ENCODE measurements at places on chromosomes 1 and 21. TPM values are rescaled to one million over a fixed set of nuclear protein-coding genes. Genes with fewer than 3 reads are reported as not detected.

Gene S100A14
- total RNA-seq: not detected

Gene BACE2
- not detected for total RNA-seq

DNA sequence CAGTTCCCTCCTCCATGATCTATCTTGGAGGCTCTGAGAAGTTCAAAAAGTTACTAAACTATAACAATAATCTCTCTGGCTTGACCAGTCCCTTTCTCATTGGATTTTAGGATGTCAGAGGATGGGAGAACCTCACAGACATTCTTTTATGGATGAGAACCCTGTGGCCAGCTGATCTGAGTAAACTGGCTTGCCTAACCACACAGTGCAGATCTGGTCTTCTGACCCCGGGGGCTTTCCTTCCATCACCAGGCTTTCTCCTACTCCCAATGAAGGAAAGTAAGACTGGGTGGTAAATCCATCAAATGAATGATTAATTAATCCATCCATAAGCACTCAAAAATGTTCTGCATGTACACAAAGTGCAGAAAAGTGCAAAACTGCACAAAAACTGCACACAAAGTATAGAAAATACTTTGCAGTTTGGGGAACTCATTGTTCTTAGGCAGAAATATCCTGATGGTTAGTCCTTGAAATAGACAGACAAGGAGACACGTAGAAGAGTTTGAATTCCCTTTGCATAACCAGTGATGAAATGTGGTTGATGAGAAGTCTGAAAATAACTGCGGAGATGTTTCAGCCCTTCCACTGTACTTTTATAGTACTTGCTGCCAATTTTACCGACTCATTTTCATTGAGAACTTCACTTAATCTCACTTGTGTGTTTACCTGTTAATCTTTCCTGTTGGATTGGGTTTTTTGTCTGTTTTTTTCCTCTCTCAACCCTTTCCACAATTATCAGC lies 2.5 kb upstream of the F3 start:
- no peak for DNase-seq
- H3K36me3 ChIP-seq: no peaks in the 10 kb centered on the region
- H3K4me1 ChIP-seq: peaks cover 8% of the 10 kb centered on the region
- H3K4me3 ChIP-seq: no peak overlapping the region
- H3K27me3 ChIP-seq: peaks cover 8% of the 10 kb centered on the region
- no peak overlapping the region for H3K27ac ChIP-seq

GRCh38 chr1:21532992-21533534 lies 23.8 kb downstream of the ALPL start:
- no peak overlapping the region for H3K4me3 ChIP-seq
- H3K27me3 ChIP-seq: peaks cover 6% of the 10 kb centered on the region
- DNase-seq: no peak
- H3K27ac ChIP-seq: no peak overlapping the region
- no peaks in the 10 kb centered on the region for H3K36me3 ChIP-seq

- DNase-seq: peak; percentile 23
- no peak overlapping the region for H3K27ac ChIP-seq
- H3K4me3 ChIP-seq: no peak overlapping the region
- H3K27me3 ChIP-seq: peaks cover 4% of the 10 kb centered on the region
- peaks cover 4% of the 10 kb centered on the region for H3K4me1 ChIP-seq
These were observed 41.8 kb upstream of the CAMTA1 start for GRCh38 chr1:6743189-6744101.

GRCh38 chr1:70459496-70460225 lies 48.6 kb downstream of the CTH start:
- H3K4me1 ChIP-seq: peaks cover 2% of the 10 kb centered on the region
- peaks cover 3% of the 10 kb centered on the region for H3K27me3 ChIP-seq
- H3K36me3 ChIP-seq: peaks cover 4% of the 10 kb centered on the region
- no peak overlapping the region for H3K4me3 ChIP-seq

Gene INSRR
- 6.9 TPM for total RNA-seq

DNA sequence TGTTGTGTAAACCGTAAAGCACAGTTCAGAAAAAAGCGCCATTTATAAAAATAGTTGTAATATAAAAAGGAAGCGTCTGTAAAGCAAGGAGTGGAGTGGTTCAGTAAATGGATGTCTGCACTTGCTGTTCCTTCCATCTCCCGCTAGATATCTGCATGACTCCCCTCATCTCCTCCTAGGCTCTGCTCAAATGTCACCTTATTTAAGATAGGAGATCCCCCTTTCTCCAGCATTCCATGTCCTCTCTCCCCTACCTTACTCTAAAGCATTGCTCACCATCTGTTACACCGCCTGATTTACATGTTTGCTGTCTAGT lies 745 bp downstream of the MUL1 start:
- peak overlapping the region; percentile 49 for H3K27ac ChIP-seq
- peak overlapping the region; percentile 91 for H3K4me3 ChIP-seq
- DNase-seq: no peak
- H3K36me3 ChIP-seq: no peaks in the 10 kb centered on the region
- H3K4me1 ChIP-seq: peaks cover 2% of the 10 kb centered on the region

DNA sequence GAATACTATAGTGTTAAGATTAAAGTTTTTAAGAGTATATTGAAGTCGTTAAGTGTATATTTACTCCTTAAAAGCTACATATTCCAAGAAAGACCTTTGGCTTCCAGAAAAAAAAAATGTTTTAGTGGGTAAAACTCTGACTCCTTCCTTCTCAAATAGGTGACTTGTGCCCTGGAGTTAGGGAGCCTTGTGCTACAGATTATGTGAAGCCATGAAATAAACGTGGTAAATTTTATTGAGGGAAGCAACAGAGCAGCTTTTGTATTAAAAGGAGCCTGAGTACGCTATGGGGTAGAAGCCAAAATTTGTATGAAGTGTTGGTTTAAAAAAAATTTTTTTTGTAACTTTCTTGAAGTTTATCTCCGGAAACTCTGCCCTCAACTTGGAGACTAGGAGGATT lies 994 bp downstream of the RO60 start:
- peaks cover 4% of the 10 kb centered on the region for H3K36me3 ChIP-seq
- DNase-seq: no peak
- H3K4me1 ChIP-seq: peaks cover 14% of the 10 kb centered on the region
- H3K27me3 ChIP-seq: peaks cover 17% of the 10 kb centered on the region
- peak overlapping the region; percentile 83 for H3K27ac ChIP-seq
- peak overlapping the region; percentile 98 for H3K4me3 ChIP-seq

GRCh38 chr1:11337580-11338073 lies 64.6 kb downstream of the UBIAD1 start:
- DNase-seq: peak; percentile 89
- H3K36me3 ChIP-seq: no peaks in the 10 kb centered on the region
- H3K4me3 ChIP-seq: peak overlapping the region; percentile 34

- no peak for DNase-seq
- H3K27ac ChIP-seq: no peak overlapping the region
- H3K36me3 ChIP-seq: no peaks in the 10 kb centered on the region
- peaks cover 5% of the 10 kb centered on the region for H3K4me1 ChIP-seq
- H3K27me3 ChIP-seq: peaks cover 2% of the 10 kb centered on the region
- H3K4me3 ChIP-seq: no peak overlapping the region
These were observed 22.1 kb downstream of the OMA1 start for GRCh38 chr1:58524353-58524945.

Gene CADM3
- 165 TPM for total RNA-seq

DNA sequence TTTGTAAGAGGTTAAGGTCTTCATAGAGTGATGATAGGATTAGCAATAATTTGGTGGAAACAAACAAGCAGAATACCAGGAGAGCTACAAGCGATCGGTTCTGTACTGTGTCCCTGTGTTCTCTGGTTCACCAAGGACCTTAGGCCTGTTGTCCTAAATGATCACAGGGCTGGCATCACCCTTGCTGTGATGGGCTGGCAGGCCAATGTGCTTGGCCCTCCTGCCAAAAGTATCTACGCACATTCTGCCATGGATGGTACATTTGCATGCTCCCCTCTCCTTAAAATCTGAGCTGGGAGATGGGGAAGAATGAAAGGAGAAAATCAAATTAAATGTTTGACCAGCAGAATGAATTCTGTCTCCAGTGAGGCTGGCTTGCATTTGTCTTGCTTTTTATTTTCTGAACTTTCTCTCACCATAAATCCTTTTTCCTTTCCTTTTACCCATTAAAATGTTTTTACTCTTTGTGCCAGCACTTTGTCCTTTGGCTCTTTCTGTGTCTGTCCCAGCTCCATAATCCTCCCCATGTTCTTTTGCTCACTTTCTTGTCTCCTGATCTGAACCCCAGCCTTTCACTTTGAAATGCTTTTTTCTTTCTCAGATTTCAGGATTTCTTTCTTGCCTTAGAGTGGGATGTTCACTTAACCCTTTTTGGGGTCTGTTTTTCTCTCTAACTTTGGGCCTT lies 51.7 kb downstream of the PBX1 start:
- no peaks in the 10 kb centered on the region for H3K36me3 ChIP-seq
- peaks cover 3% of the 10 kb centered on the region for H3K27me3 ChIP-seq
- DNase-seq: no peak
- H3K4me1 ChIP-seq: peaks cover 44% of the 10 kb centered on the region

DNA sequence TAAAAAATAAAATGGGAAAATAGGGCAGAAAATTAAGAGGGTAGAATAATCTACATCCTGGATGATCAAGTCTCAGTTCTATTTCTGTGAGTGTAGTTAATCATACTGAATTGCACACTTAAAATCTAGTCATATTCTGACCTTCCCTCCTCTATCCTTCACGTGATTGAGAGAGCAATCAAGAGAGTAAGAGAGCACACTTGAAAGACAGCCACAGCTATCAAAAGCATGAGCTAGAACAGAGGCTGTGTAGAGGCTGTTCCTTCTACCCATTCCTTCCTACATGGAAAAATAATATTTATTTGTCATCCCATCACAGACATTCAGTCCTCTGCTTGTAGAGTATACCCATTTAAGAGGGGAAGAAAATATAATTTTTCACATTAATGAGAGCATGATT lies 52.4 kb downstream of the PHC2 start:
- H3K4me1 ChIP-seq: peaks cover 47% of the 10 kb centered on the region
- H3K4me3 ChIP-seq: no peak overlapping the region
- DNase-seq: no peak
- H3K27me3 ChIP-seq: peaks cover 9% of the 10 kb centered on the region

Gene OPTC
- not detected for total RNA-seq

GRCh38 chr1:89767618-89768017 lies 53.2 kb upstream of the LRRC8D start:
- peaks cover 3% of the 10 kb centered on the region for H3K27me3 ChIP-seq
- DNase-seq: no peak
- H3K4me3 ChIP-seq: no peak overlapping the region
- H3K27ac ChIP-seq: no peak overlapping the region
- no peaks in the 10 kb centered on the region for H3K36me3 ChIP-seq

DNA sequence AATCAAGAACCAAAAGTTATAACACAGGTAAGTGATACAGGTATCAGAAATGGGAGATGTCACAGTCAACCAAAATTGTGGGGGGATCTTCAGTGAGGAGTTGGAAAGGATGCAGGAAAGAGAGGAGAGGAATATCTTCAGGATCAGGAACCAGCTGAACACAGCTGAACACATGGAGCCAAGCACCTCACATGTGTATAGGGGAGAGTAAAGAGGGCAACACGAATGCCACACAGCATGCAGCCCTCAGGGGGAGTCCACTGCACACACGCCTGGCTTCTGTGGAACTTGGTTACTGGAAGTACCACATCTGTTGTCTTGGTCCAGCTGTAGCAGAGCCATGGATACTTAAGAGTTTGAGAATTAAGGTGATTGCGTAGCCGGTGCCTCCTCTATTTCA lies 218.8 kb downstream of the RGS7 start:
- H3K4me3 ChIP-seq: no peak overlapping the region
- DNase-seq: no peak
- H3K27ac ChIP-seq: no peak overlapping the region
- H3K27me3 ChIP-seq: no peaks in the 10 kb centered on the region

Gene CRNN
- not detected for total RNA-seq

Gene TNFRSF14
- total RNA-seq: 1.2 TPM

Gene ACP6
- 3.5 TPM for total RNA-seq

GRCh38 chr1:98410082-98410481 lies 251.4 kb upstream of the SNX7 start:
- H3K4me3 ChIP-seq: no peak overlapping the region
- no peak for DNase-seq
- H3K27me3 ChIP-seq: no peaks in the 10 kb centered on the region
- no peaks in the 10 kb centered on the region for H3K4me1 ChIP-seq

Gene GOLT1A
- total RNA-seq: not detected

Gene HSPA6
- not detected for total RNA-seq

Gene LCE3D
- total RNA-seq: not detected

- H3K4me3 ChIP-seq: peak overlapping the region; percentile 59
- no peaks in the 10 kb centered on the region for H3K36me3 ChIP-seq
- H3K27me3 ChIP-seq: peaks cover 5% of the 10 kb centered on the region
- peak overlapping the region; percentile 79 for H3K27ac ChIP-seq
These were observed 137.4 kb upstream of the BARHL2 start for GRCh38 chr1:90854397-90854924.

Gene PRAMEF12
- total RNA-seq: 0.54 TPM

Gene CLEC20A
- total RNA-seq: not detected

DNA sequence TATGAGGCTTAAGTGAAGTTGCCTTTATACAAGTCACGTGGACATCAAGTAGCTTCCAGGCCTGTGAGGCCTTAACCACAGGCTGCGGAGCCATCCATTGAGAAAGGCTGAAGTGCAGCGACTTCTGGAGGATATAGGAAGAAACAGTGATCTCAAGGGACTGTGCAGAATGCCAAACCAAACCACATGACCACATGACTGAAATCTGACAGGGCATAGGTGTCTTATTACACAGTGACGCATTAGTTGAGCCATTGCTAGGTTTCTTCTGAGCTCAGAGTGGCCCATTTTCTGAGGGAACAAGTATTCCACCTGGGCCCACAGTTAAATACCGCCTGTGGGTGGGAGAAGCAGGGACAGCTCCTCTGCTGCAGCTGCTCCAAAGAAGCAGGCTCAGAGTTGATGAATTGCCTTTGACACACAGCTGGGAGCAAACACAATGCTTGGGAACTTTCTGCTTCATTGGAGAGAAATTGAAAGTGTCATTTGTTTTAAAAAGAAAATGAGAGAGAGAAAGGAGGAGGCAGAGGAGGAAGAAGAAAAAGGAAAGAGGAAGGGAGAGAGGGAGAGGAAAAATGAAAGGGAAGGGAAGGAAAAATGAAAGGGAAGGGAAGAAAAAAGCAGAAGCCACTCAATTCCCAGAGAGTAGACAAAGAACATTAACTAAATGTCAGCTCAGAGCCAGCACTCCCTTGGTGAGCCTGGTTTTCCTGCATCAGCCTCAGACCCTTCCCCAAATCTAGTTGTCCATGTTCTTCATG lies 94.4 kb downstream of the COLGALT2 start:
- no peak overlapping the region for H3K4me3 ChIP-seq
- DNase-seq: no peak
- peaks cover 2% of the 10 kb centered on the region for H3K27me3 ChIP-seq
- peaks cover 25% of the 10 kb centered on the region for H3K4me1 ChIP-seq

GRCh38 chr1:53088616-53089300 lies 26.7 kb downstream of the PODN start:
- peak; percentile 60 for DNase-seq
- peaks cover 11% of the 10 kb centered on the region for H3K27me3 ChIP-seq
- peaks cover 29% of the 10 kb centered on the region for H3K4me1 ChIP-seq
- no peaks in the 10 kb centered on the region for H3K36me3 ChIP-seq
- peak overlapping the region; percentile 68 for H3K27ac ChIP-seq
- no peak overlapping the region for H3K4me3 ChIP-seq

GRCh38 chr1:29258189-29258975 lies 22.1 kb downstream of the PTPRU start:
- peak overlapping the region; percentile 6 for H3K27ac ChIP-seq
- peaks cover 2% of the 10 kb centered on the region for H3K27me3 ChIP-seq
- no peak for DNase-seq
- H3K4me3 ChIP-seq: no peak overlapping the region

- DNase-seq: no peak
- peaks cover 7% of the 10 kb centered on the region for H3K27me3 ChIP-seq
- peaks cover 10% of the 10 kb centered on the region for H3K4me1 ChIP-seq
These were observed 58.2 kb downstream of the FNBP1L start for GRCh38 chr1:93506126-93506525.

- peaks cover 5% of the 10 kb centered on the region for H3K27me3 ChIP-seq
- peaks cover 14% of the 10 kb centered on the region for H3K4me1 ChIP-seq
- no peak overlapping the region for H3K27ac ChIP-seq
- no peak for DNase-seq
- no peak overlapping the region for H3K4me3 ChIP-seq
These were observed 6.2 kb upstream of the CPLANE2 start for GRCh38 chr1:16243215-16243610.

Measured in glutamatergic neuron (in vitro differentiated cells).